CD8-positive, alpha-beta T cell (primary cell): ENCODE measurements at places on chromosomes 3 and 15.

DNA sequence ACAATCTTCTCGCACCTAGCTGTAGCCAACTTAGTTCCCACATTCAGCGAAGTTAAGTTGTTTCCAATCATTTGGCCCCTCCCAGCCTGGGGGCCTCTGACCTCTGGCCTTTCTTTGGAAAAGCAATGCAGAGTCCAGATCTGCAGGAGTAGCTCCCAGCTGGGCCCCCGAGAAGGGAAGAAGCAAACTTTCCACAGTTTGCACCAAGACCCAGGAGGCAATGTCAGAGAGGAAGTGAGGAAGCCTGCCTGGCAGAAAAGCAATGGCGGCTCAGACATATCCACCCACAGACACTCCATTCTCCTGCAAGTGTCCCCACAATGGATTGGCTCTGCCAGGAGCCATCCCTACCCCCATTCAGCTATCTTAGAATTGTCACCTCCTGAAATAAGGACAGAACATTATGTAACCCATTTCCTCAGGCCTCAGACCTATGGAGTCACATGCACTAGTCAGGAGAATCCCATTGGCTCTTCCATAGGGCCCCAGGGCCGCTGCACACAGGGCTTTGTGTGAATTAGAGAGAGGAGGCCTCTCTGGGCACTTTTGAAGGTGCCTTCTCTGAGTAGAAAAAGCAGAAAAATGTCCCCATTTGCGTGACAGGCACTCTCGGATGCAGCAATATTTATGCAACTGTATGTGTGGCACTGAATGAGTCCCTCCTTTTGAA, 3.0 kb upstream of the BUB1B start:
- DNase-seq = no peak

DNA sequence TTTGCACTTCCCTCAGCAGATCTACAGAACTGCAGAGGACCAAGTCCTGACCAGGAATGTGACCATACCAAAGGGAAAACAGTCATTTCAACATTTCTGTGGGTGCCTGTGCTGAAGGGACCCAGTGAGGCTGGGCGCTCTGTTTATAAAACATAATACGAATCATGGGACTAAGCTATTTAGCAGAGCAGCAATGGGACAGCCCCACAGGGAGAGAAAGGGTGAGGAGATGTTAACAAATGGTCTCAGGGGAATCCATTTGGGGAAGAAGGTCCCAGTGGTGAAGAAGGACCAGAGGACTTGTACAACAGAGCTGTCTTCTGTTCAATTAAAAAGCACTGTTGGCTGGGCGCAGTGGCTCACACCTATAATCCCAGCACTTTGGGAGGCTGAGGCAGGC, 1025.4 kb downstream of the FHIT start:
- no peak for DNase-seq

GRCh38 chr15:73305331-73306211, 63.2 kb downstream of the HCN4 start:
- no peak for DNase-seq

DNA sequence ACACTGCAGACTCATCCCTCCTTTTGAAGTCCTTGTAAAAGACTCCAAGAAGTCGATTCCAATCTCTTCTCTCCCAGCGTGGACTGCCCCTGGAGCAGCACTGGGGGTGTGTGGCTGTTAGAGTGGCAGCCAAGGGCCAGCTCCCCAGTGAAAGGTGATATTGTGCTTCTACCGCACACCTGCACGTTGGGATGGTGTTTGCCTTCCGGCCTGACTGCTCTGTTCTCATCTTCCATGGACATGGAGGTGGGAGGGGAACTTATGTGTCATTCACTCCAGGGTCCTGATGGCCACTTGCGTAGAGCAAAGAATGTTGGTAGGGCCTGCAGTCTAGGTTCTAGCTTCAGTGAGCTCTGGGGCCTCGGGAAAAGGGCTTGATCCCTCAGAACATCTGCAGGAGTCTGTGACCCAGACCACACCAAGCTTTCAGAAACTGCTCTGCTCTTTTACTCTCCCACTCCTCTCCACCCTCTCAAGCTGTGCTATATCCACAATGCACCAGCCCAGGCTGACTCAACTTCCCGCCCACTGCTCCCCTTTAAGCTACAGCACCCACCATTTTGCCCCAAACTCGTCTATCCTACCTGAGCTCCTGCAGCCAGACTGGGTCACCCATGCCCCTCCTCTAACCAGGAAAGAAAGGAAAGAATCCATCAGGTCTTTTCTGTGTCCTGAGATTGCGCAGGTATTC, 31.3 kb downstream of the LIPC start:
- no peak for DNase-seq

- no peak for DNase-seq
Observed at GRCh38 chr3:9119331-9119730, 130.1 kb downstream of the SRGAP3 start.

- DNase-seq = no peak
Observed at GRCh38 chr15:73965758-73966113, 26.4 kb downstream of the STOML1 start.

- DNase-seq = no peak
Observed at GRCh38 chr15:73752806-73753193, 351 bp downstream of the INSYN1 start.

DNA sequence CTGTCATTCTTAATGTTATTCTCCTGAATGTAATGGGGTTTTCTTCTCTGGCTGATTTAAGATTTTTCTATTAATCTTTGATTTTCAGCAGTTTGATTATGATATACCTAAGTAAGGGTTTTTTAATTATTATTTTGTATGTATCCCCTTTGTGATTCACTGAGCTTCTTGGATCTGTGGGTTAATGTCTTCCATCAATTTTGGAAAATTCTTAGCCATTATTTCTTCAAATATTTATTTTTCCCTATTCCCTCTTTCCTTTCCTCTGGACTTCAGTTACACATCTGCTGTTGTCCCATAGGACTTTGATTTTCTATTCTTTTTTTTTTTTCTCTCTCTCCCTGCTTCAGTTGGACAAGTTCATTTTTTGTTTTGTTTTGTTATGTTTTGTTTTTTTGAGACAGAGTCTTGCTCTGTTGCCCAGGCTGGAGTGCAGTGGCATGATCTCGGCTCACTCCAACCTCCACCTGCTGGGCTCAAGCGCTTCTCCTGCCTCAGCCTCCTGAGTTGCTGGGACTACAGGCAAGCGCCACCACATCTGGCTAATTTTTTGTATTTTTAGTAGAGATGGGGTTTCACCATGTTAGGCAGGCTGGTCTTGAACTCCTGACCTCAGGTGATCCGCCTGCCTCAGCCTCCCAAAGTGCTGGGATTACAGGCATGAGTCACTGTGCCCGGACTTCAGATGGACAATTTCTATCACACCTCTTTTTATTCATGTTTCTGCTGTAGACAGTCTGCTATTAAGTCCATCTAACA, 40.6 kb downstream of the XYLB start:
- no peak for DNase-seq

DNA sequence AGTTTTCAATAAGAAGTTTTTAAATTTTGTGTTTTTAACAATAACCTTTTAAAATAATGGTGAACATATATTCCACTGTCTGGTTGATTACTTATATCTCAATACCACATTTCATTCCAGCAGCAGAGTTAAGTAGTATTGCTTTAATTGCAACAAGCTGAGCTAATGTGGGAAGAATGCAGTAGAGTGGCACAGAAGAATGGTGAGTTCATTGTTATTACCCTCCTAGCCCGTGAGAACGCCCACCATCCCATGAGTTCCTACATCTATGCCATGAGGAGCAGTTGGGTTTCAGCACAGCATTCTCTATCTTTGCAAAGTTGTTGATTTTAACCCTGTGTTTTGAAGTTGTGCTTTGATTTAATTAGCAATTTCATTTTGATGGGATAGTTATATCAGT, 17.8 kb upstream of the NR2E3 start:
- DNase-seq = no peak

DNA sequence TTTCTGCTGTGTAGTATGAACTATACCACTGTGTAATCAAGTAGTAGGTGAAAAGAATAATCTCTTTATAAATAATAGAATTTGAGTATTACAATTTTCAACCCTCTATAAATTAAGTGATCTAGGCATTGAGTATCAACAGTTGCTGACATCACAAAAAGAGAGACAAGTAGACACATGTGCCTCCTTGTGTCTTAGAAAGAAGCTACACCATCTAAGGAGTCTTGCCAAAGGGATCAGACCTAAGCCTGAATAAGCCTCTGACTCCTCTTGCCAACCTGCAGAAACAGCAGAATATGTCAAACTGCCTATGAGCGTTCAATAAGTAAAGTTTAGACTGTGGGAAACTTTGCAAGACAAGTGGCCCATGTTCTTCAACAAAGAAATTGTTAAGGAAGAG, 5.8 kb upstream of the MTMR10 start:
- no peak for DNase-seq

DNA sequence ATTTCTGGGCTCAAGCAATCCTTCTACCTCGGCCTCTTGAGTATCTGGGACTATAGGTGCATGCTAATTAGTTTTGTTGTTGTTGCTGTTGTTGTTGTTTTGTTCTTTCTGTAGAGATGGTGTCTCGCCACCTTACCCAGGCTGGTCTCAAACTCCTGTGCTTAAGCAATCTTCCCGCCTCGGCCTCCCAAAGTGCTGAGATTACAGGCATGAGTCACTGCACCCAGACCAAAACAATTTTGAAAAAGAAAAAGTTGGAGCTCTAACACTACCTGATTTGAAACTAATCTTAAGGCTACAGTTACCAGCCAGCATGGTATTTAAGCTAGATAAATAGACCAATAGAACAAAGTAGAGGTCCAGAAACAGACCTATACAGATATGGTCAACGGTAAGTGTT, 29.8 kb downstream of the KPNA1 start:
- DNase-seq = no peak

DNA sequence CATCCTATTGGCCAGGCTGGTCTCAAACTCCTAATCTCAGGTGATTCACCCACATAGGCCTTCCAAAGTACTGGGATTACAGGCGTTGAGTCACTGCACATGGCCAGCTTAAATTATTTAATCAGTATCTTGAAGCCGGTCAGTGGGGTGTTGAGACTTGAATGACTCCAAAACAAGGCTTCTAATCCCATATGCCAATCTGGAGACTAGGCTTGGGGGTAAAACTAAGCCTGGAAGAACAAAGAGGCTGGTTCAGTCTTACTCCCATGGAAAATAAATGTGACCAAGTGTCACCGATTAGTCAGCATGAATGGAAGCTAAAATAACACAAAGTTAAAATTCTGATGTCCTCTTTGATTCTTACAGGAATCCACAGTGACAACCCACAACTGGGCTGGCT, 509.1 kb downstream of the FOXP1 start:
- no peak for DNase-seq

DNA sequence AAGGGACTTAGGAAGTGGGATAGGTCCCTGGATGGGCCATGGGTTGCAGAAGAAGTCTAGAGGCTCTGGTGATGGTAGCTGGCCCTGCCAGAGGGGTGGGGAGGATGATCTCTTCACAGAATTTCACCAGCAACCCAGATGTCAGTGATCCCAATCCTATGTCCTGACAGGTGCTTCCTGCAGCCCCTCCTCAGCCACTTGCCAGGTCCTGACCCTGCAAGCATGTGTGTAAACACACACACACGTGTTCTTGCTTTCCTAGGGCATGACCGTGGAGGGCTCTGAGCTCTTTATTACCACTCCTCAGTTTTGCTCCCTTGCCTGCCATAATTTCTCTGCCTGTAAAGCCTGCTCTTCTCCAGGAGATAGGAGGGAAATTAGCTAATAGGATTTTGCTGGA, 12.5 kb downstream of the TEX264 start:
- no peak for DNase-seq

DNA sequence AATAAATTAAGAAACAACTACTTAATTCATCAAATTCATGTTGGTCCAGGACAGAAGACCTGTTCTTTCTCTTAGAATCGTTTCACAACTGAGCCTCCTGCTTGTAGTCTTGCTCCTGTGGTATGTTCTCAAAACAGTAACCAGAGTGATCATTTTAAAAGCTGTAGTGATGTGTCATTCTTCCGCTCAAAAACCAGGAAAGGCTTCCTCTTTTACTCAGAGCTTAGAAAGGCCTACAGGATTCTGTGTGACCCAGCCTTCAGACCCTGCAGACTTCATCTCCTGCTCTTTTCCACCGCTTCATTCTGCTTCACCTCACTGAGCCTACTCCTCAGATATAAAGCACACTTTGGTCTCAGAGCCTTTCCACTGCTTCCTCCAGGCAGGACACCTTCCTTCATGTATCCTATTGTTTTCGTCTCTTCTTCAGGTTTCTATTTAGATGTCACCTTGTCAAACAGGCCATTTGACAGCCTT, 22.7 kb downstream of the ST6GAL1 start:
- no peak for DNase-seq

DNA sequence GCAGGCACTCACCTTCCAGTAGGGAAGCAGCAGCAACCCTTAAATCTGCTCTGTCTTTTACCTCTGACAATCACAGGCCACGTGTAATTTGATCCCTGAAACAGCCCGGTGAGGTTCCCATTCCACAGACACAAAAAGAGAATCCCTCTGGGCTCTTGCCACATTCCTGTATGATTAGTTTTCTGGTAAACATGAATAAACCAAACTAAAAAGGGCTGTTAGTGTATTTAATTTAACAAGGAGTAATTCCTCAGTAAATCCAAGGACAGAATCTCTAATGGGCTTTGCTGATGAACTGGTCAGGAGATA, 186.9 kb downstream of the FAM43A start:
- no peak for DNase-seq

DNA sequence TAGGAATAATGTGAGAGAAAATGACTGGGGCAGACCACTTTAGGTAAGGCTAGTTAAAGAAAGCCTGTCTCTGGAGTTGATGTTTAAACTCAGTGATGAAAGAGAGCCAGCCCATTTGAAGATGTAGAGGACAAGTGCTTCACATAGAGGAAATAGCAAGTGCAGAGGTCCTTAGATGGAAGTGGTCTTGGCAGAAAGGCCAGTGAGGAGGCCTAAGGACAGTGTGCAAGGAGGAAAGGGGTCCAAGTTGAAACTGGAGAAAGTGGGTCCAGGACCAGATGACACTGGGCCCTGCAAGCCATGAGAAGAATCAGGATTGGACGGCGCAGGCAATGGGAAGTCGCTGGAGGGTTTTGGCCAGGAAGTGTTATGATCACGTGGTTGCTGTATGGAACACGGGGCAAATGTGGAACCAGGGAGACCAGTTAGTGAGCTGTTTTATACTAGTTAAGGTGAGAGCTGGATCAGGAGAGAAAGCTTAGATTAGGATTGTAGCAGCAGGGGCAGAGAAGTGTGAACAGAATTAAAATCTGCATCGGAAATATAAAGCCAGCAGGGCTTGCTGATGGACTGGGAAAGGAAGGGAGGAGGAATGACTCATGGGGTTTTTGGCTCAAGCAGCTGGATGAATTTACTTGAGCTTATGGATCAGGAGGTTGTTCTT, 48.0 kb upstream of the SCAANT1 start:
- DNase-seq = no peak

GRCh38 chr3:54146506-54147239, 24.3 kb downstream of the CACNA2D3 start:
- DNase-seq = no peak

DNA sequence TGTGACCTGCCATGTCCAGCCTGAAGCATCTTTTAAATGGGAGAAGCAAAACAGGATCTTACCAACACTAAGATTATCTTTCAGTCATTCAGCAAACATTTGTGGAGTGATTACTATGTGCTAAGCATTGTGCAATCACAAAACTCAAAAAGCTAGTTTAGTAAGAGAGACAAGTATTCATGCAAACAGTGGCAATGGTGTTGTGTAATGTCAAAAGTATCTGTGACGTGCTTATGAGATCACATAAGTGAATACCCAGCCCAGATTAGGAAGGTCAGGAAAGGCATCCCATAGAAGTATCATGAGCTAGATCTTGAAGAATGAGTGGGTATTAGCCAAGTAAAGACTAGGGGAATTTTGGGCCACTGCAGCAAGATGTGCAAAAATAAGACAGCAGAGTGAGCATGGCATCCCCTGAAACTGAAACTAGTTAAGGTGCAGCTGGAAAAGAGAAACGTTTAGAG, 32.1 kb downstream of the SEC62 start:
- no peak for DNase-seq
